Esophagus mucosa (tissue), 1 donor: ENCODE measurements at places on chromosomes 11 and 22. TPM values are rescaled to one million over a fixed set of nuclear protein-coding genes. Genes with fewer than 3 reads are reported as not detected.

DNA sequence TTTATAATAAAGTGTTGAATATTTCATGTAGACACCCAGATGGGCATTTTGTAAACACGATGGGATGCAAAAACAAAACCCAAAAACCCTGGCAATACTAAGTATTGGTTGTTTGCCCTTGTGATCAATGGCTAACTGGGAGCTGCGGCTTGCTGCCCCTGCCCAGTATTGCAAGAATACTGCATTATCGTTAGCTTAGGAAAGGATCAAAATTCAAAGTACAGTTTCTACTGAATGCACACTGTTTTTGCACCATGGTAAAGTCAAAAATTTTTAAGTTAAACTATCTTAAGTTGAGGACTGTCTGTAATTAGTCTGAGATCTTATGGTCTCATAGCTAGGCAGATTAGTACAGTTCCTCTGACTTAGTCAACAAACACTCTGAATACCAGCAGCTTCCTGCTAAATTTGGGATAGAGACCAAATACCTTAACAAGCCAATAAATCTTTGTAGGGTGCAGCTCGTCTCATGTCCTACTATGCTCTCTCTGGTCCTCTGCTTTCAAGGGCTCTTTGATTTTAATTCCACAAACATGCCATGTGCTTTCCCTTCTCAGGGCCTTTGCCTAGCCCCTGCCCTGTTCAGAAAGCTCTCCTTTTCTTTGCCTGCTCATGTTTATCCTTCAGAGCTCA, 4.0 kb downstream of the CCDC90B start:
- ATAC-seq, result no peak

The OR2AG2 gene
- total RNA-seq, result 0.04 TPM

The FAM180B gene
- total RNA-seq, result not detected

The PDXP gene
- total RNA-seq, result 2.5 TPM

The SLC22A6 gene
- total RNA-seq, result not detected

DNA sequence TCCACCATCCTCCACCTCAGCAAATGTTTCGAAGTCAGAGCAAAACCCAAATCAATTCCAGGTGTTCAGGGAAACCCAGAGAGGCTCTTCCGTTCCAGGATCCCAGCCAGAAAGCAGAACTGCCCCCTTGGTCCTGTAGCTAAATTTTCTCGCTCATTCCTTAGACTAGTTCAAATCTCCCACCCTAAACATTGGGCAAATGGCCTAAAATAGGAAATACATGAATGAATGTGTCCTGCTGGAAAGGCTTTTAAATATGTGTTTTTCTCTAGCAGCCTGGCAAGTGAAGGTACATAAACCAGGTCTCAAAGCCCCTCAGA, 89.6 kb downstream of the ETS1 start:
- ATAC-seq, result no peak

The UPK3A gene
- not detected for total RNA-seq

- ATAC-seq, result no peak
These were observed 1.6 kb upstream of the E2F8 start for GRCh38 chr11:19242179-19242932.

DNA sequence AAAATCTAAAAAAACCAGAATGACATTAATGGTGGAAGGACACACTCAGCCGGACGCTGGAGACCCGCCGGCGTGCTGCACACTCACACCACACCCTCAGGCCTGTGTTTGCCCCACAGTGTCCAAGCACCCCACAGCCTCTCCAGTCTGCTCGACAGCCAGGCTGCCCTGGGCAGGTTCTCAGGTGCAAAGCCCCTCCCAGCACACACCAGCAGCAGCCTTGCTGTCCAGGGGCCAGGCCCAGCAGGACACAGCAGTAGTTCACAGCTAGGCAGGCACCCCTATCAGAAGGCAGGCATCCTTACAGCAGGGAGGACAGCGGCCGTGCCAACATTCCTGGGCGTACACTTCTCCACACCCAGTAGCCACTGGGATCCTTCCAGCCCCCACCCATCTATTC, 1.7 kb upstream of the SLC25A1 start:
- no peak for ATAC-seq

DNA sequence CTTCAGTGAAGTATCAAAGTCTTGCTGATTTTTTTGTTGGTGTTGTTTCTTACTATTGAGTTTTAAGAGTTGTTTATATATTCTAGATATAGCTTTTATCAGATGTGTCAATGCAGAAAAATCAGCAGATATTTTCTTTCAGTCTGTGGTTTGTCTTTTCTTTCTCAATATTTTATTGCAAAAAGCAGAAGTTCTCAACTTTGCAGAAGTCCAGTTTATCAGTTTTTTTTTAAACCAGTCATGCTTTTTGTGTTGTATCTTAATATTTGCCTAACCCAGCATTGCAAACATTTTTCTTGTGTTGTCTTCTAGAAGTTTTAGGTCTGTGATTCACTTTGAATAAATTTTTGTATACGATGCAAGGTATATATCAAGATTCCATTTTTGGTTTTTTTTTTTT, 7.0 kb downstream of the ASRGL1 start:
- ATAC-seq, result no peak

The DNAJB7 gene
- total RNA-seq, result not detected

GRCh38 chr22:26502688-26503561, 9.3 kb downstream of the TFIP11 start:
- peak; percentile 30 for ATAC-seq

GRCh38 chr11:62115085-62115694, 8.6 kb upstream of the INCENP start:
- ATAC-seq, result no peak

DNA sequence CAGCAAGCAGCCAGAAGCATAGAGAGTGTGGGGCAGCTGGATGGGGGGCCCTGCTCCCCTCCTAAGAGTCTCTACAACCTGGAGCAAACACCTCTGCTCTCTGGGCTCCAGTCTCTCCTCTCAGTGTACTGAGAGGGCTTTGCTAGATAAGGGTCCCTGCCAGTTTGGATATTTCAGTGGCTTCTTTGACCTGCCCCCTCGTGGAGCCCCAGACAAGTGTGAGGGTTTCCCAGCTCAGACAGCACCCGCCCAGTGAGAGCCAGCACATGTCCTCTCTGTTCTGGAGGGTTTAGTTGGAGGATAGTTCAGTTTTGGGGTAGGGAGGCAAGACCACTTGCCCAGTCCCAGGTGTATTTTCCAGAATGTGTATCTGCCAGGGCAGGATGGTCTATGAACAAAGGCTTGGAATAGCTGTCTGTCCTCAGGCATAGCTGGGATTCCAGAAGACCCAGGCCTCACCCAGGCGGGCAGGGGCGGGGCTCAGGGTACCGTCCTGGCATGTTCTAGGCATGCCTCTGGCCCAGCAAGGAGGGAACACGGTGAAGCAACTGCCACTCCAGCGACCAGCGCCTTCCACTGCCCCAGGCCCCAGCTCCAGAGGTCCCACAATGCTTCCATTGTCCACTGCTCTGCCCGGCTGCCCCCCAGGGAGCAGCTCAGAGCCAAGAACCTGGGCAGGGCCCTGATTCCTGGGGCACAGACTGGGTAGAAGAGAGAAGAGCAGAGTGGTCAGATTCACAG, 7.5 kb upstream of the MICALL1 start:
- ATAC-seq, result peak; percentile 68

The NXPE2 gene
- total RNA-seq, result not detected

The OR2D3 gene
- total RNA-seq, result not detected

The KBTBD3 gene
- total RNA-seq, result 3.1 TPM

GRCh38 chr11:44338026-44338425, 28.1 kb upstream of the ALX4 start:
- ATAC-seq, result no peak

The NFRKB gene
- total RNA-seq, result 14.3 TPM

DNA sequence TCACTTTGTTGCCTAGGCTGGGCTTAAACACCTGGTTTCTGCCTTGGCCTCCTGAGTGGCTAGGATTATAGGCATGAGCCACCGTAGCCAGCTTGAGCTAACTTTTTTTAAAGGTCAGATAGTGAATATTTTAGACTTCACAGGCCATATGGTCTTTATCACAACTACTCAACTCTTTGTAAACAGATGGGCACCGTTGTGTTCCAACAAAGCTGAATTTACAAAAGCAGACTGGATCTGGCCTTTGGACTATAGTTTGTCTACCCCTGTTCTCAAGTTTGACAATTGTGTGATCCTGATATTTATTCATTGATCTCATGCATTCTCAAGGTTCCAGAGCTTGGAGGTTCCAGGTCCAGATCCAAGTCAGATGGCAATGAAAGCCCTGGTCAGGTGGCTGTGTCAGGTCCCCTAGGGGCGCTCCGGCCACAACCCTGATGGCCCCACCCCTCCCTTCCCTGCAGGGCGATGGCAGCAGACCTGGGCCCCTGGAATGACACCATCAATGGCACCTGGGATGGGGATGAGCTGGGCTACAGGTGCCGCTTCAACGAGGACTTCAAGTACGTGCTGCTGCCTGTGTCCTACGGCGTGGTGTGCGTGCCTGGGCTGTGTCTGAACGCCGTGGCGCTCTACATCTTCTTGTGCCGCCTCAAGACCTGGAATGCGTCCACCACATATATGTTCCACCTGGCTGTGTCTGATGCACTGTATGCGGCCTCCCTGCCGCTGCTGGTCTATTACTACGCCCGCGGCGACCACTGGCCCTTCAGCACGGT, 15.8 kb downstream of the P2RY2 start:
- ATAC-seq, result no peak

DNA sequence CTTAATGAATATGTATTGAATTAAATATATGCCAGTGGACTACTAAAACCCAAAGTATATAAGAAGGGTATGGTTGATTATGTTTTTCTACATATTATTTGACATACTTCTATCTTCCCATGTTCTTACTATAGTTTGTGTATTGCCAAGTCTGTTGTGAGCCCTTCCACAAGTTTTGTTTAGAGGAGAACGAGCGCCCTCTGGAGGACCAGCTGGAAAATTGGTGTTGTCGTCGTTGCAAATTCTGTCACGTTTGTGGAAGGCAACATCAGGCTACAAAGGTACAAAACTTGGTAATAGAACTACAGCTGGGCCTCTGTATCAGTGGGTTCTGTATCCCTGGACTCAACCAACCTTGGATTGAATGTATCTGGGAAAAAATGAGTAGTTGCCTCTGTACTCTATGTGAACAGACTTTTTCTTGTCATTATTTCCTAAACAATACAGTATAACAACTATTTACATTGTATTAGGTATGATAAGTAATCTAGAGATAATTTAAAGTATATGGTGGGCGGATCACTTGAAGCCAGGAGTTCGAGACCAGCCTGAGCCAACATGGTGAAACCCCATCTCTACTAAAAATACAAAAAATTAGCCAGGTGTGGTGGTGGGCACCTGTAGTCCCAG, 38.7 kb upstream of the TTC36 start:
- ATAC-seq, result peak; percentile 45

GRCh38 chr22:42879371-42880021, 22.4 kb upstream of the ARFGAP3 start:
- ATAC-seq, result no peak

The P2RX6 gene
- total RNA-seq, result 0.64 TPM

DNA sequence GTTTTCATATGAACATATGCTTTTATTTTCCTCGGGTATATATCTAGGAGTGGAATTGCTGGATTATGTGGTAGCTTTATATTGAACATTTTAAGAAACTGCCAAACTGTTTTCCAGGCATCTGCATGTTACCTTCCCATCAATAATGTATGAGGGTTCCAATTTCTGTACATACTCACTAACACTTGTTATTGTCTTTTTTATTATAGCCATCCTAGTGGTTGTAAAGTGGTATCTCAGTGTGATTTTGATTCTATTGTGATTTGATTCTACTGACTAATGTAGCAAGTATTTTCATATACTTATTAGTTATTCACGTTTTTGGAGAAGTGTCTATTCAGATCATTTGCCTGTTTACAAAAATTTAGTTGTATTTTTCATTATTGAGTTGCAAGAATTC, 2.0 kb downstream of the ANO5 start:
- ATAC-seq, result no peak

The PARVB gene
- 6.7 TPM for total RNA-seq

The CNIH2 gene
- total RNA-seq, result 0.52 TPM

- ATAC-seq, result peak; percentile 96
These were observed 380.1 kb upstream of the SYN3 start for GRCh38 chr22:33438273-33438672.

DNA sequence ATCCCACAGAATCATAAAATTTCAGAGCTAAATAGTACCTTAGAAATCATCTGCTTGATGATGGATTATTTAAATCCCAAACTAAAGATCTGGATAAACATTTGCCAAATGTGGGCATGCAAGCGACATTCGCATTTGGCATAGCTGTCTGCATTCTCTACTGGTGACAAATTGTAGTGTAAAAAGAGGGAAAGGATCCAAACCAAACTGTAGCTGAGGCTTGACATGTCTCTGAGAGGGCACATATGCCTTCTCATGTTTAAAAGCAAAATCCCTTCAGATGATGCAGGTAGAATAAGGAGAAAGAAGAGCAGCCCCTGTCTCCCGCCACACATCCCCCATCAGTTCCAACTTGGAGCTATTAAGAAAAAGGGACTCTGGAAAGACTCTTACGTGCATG, 257.5 kb upstream of the MTNR1B start:
- ATAC-seq, result no peak

DNA sequence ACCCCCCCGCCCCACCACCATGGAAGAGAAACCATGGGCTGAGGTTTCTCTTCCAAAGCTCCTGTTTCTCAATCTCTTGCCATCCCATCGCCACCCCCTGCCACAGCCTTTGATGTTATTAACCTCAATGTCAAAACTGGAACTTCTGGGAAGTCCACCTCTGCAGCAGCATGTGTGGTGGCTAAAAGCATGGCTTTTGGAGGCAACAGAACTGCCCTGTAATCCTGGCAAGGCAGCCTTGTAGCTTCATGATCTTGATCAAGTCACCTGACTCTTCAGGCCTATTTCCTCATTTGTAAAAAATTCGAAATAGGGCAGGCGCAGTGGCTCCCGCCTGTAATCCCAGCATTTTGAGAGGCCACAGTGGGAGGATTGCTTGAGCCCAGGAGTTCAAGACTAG, 3.5 kb upstream of the COX8A start:
- ATAC-seq, result no peak

- no peak for ATAC-seq
These were observed 19.5 kb downstream of the MN1 start for GRCh38 chr22:27782088-27782487.

The CARD16 gene
- 14.0 TPM for total RNA-seq

The NAT10 gene
- 41.1 TPM for total RNA-seq

DNA sequence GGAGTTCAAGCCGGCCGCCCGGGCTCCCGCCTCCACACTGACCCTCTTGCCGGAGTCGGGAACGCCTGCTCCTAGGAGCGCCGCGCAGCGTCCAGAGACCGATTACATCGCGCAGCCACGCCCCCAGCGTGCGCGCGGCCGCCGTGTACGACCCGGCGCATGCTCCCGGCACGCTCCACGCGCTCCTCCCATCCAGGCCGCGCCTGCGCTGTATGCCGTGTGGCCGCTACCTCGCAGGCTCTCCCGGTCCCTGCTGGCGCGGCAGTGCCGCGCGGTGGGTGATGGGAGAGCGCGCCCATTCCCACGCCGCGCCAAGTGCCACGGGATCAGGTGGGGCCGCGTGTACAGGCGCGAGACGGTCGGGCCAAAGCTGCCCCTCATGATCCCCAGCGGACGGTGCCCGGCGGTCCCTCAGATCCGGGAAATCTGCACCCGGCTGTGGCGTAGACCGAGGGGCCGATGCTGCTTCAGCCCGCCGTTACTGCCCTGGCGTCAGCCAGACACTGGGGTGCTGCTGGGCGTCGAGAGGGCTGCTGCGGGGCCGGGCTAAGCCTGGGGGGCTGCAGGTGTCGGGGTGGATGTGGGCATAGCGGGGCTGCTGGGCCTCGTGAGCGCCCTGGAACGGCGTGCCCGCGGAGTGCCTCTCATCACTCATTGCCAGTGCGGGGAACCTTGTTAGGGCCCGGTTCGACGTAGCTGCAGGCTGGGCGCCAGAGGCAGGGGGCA, at the start of the genes GNB1L and RTL10:
GNB1L (minus strand) TSS at position 97 of the 726 bp plus-strand sequence. CDS start 33,519 bp downstream, outside the sequence.
RTL10 (minus strand) TSS at position 97 of the 726 bp plus-strand sequence. CDS start 2,613 bp downstream, outside the sequence.
- peak; percentile 93 for ATAC-seq

- ATAC-seq, result peak; percentile 45
These were observed 58.1 kb downstream of the CHRDL2 start for GRCh38 chr11:74672956-74673692.
